Stimulated activated CD8-positive, alpha-beta memory T cell treated with anti-CD3 and anti-CD28 coated beads, Interleukin-4, amount 100 ng/mL, for 48 hours (primary cell): ENCODE measurements at places on chromosomes 6 and 20.

- no peak for DNase-seq
Observed at GRCh38 chr20:62023935-62024334, 41.7 kb downstream of the TAF4 start.

DNA sequence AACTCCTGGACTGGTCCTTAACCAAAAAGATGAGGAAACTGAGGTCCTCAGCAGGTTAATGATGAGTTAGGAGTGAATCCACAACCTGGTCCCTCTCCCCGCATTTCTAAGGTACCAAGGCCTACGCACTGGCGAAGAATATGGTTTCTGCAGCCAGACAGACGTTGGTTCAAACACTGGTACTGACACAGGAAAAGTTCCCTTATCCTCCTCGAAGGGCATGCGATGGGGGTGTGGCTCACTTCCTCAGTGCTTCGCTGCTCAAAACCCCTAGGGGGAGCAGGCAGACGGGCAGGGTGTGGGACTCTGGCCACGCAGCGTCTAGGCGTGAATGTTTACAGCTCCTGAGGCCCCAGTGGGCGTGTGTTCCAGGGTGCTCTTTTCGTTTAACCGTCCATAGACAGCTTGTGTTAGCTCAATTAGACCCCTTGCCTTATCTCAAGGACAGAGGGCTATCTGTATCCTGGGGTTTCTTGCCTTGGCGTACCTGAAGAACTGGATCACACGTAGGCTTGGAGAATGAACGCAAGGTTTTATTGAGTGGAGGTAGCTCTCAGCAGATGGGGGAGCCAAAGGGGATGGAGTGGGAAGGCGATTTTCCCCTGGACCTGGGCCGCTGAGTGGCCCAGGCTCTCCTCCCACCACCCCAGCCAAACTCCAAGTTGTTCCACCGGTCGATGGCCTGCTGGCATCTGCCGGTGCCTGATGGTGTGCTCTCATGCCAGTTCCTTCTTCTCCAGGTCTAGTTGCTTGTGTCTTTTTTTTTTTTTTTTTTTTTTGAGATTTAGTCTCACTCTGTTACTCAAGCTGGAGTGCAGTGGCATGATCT is 31.8 kb upstream of the PTPN1 start:
- peak; percentile 82 for DNase-seq

- no peak for DNase-seq
Observed at GRCh38 chr20:44714701-44715498, at the start of gene CCN5. TSS of gene CCN5 (plus strand) at chr20:44715369. CDS start at chr20:44715391, 22 bp downstream.

GRCh38 chr6:1854296-1854695 is 244.6 kb downstream of the FOXC1 start:
- DNase-seq: no peak

DNA sequence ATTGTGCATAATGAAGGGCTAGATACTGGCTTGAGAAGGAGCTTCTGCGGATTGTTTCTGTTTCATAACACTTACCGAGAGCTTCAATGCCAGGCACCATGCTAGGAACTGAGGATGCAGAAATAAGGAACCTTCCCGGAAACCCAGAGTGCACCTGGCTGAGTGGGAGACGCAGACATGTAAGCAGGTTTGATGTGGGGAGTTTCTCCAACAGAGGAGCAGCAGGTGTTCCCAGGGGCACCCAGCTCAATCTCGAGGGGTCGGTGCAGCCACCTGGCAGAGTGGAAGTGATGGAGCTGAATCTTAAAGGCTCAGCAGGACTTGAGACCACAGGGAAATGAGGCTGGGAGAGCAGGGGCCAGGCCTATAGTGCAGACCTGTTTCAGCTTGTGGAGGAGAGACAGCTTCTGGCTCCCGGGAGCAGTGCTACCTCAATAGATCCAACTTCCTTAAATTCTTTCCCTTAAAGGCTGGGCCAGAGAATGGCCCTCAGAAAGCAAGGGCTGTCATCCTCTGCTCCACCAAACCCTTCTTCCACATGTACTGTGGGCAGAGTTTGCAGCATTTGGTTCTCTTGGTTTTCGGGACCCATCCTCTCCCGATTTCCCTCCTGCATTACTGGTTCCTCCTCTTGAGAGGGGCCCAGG is 27.8 kb upstream of the SRC start:
- no peak for DNase-seq

GRCh38 chr6:105780146-105780860 is 305.8 kb upstream of the PRDM1 start:
- DNase-seq: no peak

- DNase-seq: no peak
Observed at GRCh38 chr6:94071835-94072234, 652.5 kb upstream of the EPHA7 start.

DNA sequence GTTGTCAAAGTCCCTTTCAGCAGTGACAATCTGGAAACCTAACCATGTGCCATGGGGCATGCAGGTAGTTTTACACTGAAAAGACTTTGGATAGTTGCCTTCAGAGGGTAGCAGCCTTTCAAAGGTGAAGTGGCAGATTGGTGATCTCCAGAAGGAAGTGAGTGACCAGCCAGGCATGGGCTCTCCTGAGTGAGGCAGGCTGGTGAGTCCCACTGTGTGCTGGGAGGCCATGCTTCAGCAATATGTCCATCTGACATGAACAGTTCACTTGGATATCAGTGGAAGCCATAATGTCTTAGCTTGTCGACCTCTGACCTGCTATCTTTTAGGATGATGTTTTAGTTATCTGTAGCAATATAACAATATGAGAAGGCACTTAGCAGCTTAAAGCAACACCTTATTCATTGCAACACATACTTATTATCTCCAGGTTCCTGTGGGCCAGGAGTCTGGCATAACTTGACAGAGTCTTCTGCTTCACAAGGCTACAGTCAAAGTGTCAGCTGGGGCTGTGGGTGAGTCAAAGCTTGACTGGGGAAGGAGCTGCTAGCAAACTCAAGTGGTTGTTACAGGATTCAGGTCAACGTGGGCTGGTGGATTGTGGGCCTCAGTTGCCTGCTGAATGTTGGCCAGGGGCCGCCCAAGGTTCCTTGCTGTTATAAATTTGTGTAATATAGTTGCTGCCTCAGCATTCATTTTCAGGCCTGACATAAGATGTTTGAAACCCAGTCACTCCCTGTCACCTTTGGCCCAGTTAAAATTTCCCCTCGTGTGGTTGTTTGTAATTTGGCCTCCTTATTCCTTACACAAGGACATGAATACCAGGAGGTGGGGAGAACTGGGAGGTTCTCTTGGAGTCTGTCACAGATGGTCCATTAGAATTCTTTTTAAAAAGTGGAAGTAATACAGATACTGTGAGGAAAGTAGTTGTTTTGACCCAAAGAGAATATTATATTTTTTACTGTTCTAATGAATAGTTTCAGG is 100.2 kb downstream of the UST start:
- DNase-seq: no peak

GRCh38 chr6:72826744-72827438 is 205.0 kb downstream of the KCNQ5 start:
- DNase-seq: no peak

GRCh38 chr6:7261852-7262461 is 51.0 kb downstream of the SSR1 start:
- DNase-seq: no peak

- no peak for DNase-seq
Observed at GRCh38 chr20:48932375-48932941, 10.9 kb downstream of the ARFGEF2 start.
